ENCODE measurements at places on chromosomes 2 and 18.

GRCh38 chr2:17263570-17263968 is 254.7 kb downstream of the RAD51AP2 start:
- DNase-seq, result no peak

DNA sequence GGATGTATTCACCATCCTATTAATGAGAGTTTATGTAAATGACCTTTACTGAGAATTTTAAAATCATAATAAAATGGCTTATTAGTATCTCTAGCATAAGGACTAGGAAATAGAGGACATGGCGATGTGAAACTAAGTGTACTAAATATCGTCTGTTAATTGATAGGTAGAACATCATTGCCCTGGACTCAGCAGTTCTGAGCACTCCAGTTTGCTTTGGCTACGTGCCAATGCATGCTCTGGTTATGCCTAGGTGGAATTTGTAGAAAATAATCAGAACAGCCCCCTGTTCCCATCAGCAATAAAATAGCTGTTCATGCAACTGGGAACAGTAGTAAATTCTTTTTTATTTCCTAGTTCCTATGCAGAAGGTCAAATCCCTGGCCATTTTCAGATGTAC is 247.8 kb downstream of the DOK6 start:
- peak; percentile 9 for DNase-seq

GRCh38 chr2:220168891-220169546 is 541.6 kb downstream of the SLC4A3 start:
- DNase-seq, result no peak

DNA sequence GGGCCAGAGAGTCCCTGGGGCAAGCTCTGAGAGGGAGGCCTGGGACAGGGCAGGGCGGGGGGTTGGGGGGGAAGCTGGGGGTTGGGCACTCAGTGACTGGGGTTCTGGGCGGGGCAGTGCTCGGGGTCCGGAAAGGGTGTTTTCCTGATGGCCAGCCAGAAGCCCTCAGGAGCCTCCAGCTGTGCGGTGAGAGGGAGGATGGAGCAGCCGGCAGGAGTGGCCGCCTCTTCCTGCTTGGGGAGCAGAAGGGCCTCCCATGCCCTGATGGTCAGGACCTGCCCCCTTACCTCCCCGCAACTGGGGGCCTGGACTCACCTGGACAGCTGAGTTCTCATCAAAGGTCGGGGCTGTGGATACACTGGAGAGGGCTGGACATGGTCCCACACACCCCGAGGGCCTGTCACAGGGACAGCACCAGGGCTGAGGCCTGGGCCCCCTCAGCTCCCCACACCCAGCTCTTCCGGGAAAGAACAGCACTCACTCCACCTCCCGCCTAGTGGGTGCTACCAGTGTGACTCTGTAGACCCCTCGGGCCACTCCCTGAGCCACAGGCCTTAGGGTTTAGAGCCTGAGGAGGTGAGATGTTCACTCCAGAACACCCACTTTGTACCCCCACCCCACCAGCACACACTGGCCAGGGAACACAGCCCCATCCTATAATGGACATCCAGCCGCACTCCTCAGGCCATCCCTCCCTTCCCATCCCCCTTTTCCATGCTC is 6.7 kb downstream of the SFTPB start:
- DNase-seq, result no peak

DNA sequence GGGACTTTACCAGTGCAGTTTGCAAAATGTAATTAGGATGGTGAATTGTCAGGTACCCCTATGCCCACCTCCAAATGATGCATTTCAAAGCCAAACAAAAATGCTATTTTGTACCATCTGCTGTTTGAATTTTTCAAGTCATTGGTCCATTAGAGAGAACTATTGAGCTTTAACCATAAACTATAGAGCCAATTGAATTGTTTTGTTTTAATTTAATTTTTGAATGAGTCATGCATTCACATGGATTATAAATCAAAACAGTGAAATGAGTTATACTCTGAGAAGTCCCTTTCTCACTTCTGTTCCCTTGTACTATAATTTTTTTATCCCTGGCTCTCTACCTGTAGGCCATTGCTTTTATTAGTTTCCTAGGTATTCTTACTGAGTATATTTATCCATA is 140.6 kb upstream of the LYPD6 start:
- DNase-seq, result no peak

DNA sequence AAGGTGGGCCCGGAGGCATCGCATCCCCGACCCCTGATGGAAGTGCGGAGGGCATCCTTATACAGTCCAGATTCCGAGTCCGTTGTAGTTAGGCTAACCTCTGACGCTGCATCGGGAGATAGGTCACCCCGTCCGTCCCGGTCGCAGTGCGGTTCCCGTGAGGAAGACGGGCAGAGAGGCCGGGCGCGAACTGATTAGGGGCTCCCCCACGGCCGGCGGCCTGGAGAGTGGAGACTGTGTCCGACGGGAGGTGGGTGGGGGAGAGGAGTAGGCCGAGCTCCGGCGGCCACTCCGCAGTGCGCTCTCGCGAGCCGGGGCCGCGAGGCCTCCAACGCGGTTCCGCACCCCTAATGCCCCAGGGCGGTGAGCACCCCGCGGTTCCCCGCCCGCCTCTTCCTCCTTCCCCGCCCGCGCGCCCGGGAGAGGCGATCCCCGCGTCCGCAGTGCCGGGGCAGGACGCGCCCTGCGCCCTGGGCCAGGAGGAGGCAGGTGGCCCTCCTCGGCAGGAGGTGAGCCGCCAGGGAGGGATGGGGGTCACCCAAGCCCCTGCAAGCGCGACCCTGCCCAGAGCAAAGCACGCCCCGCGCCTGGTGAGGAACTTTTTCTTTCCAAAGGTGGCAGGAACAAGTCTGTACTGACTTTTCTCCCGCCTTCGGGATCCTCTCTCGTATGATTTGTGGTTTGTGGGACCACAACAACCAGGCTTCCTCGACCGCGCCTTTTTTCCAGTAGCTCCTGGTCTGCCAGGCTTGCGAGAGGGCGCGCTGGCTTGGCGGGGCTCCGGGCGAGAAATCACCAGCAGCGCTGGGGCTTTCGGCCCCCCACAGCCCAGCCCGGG is 1.4 kb upstream of the SP5 start:
- no peak for DNase-seq

DNA sequence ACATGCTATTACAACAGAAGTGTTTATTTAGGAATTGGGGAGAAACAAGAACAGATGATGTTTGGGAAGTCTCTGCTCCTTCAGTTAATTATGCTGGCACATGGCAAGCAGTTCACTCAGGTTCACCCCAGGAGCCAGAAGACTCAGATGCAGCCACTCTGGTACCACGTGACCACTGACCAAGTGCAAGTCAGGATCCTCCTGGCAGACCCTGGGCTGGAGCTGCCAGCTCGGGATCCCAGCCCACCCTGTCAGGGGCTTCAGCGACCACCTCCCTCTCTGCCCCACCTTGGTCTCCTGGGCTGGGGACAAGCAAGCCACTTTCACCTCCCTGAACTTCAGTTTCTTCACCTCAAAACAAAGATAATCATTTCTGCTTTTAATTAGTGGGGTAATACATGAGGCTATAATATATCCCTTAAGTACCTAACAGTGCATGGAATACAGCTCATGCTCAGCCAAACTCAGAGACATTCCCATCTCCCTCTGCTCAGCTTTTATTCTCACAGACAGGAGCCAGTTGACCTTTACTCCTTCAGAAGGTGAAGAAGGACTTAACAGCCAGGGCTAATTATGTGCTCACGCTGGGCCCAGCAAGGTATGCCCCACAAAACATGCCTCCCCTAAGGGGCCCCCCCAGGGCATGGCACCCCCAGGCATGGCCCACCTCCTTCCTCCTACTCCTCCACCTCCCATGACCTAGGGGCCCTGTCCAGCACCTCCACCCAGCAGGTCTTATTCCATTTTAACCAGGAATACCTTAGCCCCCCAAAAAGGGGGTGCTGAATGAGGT is 11.8 kb downstream of the CRACDL start:
- DNase-seq, result no peak

DNA sequence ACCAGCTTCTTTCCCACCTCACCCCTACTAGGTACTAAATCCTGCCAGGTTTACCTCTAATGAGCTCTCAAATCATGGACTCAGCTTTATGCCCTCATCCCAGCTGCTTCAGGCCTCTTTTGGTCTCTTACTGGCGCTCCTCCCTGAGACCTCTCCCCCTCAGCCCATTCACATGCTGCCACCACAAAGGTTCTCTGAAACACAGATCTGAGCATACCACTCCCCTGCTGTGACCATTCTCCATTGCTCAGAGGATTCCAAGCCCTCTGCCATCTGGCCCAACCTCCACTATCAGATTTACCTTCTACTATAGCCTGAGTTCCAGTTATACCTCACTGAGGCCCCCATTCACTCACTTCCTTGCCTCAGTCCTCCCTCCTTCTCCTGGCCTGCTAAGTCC is 174.8 kb downstream of the ANKRD44 start:
- DNase-seq, result no peak

GRCh38 chr18:78986018-78986481 is 6.4 kb downstream of the SALL3 start:
- DNase-seq, result no peak

DNA sequence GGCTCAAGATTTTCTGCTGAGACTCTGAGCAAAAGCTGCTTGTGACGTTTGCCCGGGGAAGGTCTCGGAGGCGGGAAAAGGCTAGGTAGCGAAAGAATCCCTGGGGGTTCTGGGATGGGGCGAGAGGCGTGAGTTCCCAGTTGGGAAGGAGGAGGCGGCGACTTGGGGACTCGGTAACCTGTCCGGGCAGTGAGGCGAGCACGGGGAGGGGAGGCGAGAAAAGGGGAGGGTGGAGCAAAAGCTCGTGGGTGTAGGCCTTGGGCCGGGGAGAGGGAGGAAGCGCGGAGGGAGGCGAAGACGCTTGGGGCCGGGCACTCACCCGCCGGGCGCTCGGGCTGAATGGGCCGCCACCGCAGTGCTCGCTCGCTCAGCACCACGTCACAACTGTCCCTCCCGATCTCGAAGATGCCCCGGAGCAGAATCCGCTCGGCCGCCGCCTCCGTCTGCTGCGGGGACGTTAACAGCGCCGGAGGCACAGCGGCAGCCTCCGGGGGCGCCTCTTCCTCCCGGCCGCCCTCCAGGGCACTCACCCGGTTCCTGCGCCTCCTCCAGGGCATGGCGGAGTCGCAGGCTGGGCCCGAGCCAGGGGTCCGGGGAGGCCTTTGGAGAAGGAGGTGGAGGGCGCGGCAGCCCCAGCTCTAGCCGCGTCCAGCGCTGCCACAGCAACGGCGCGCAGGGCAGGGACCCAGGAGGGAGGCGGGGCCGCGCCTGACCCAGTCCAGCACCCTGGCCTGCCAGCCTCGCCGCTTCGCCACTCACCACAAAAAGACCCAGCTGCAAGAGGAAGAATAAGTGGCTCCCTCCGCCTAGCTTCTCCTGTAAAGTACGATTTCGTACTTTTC is at the start of gene CERKL:
TSS of gene CERKL (minus strand) at position 656 of the 842 bp plus-strand sequence. CDS start at position 557, 99 bp downstream.
- DNase-seq, result no peak

GRCh38 chr2:230864605-230865306 is at the start of gene ITM2C:
TSS of gene ITM2C (plus strand) at chr2:230864942. CDS start at chr2:230865026, 84 bp downstream.
- DNase-seq, result peak; percentile 30

- no peak for DNase-seq
Measured at GRCh38 chr18:42296192-42296591, 341.2 kb downstream of the PIK3C3 start.

GRCh38 chr18:3983351-3983969 is 471.6 kb downstream of the DLGAP1 start:
- DNase-seq, result no peak

DNA sequence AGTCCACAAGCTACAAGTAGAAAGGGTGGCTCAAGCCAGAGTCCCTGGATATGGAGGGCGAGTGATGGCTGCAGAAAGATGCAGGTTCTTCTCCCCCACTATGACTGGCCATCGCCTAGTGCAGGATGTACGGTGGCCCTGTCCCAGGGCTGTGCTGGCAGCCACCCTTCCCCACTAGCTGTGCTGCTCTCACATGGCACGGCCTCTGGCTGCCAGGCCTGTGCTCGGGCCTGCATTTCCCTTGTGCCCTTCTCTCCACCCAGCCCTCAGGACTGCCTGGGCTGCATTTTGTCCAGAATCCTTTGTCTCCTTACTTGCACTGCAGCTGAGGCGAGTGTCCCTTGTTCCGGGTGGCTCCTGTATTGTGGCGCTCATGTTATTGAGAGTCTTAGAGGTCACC is 1.6 kb upstream of the RAMP1 start:
- no peak for DNase-seq

GRCh38 chr18:79877163-79878091 is 74.0 kb downstream of the SLC66A2 start:
- DNase-seq, result no peak

DNA sequence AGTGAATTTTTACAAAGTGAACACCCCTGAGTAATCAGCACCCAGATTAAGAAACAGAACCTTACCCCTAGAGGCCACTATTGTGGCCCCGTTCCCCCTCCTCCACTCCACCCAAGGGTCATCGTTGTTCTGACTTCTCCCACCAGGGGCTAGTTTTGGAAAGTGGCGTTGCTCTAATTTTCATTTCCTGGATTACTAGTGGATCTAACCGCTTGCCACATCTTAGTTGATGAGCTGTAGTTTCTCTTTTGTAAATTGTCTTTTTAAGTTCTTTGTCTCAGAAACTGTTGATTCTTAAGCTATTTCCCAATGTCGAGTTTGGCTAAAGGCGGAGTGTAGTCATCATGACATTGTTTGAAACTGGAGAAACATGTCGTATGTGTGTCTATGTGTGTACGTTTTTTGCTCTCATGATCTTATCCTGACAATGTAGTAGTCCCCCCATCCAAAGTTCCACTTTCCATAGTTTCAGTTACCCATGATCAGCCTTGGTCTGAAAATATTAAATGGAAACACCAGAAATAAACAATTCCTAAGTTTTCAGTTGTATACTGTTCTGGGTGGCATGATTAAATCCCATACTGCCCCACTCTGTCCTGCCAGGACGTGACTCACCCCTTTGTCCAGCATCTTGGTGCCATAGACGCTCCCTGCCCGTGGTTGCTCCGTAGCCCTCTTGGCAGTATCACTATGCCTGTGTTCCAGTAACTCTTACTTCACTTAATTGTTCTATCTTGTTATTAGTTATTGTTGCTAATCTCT is 71.0 kb upstream of the SP3 start:
- no peak for DNase-seq

- DNase-seq, result no peak
Measured at GRCh38 chr2:161111531-161111930, 48.7 kb upstream of the TANK start.

GRCh38 chr2:88281302-88282217 is 111.4 kb downstream of the THNSL2 start:
- no peak for DNase-seq

DNA sequence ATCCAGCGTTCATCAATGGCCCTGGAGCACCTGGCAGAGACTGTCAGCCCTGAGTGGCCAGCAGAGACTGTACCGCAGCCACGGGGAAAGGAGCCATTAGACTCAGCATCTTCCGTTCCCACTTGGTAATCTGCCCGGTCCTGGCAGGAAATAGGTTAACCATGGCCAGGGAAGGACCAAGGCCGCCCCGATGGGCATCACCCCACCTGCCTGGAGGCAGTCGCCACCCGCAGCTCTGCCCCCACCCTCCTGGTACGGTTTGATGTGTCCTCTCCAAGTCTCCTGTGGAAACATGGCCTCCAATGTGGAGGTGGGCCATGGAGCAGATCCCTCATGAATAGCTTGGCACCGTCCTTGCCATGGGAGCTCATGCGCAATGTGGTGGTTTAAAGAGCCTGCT is 75.3 kb downstream of the RTP5 start:
- no peak for DNase-seq
